Muscle of back (tissue), 13 donors: ENCODE measurements at places on chromosomes 6 and 20.

GRCh38 chr20:33622705-33623365 is 39.3 kb upstream of the C20orf144 start:
- DNase-seq: no peak

DNA sequence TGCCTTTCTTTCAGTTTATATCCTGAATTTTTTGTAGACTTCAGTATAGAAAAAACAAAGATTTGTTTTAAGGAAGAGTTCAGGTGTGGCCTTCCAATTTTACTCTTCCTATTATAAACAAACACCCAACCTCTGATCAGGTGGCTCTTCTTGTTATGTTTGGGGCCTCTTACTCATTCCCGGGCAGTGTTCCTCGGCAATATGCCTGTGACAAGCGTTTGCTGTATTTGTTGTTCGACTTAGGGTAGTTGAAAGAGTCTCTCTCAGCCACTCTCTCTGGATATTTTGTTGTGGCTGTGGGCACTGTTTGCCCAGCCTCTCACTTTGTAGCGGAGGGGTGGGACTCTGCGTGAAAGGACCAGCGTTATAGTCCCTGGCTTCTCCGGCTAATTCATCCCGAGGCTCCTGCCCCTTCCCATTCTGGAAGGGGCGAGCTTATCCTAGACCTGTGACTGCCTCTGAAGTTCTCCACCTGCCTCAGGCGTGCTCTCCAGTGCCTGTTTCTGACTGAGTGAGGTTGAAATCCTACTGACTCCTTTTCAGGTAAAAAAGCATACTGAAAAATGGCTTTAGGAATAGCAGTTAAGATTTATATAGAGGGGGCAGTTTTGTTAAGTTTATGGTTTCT is 97.4 kb downstream of the PLCB4 start:
- no peak for DNase-seq

GRCh38 chr20:43838703-43839060 is 76.0 kb upstream of the TOX2 start:
- no peak for DNase-seq

- DNase-seq: no peak
These were observed 5.9 kb downstream of the OSTM1 start for GRCh38 chr6:108068618-108069017.

GRCh38 chr6:90442366-90442765 is 144.5 kb downstream of the MAP3K7 start:
- DNase-seq: no peak

GRCh38 chr6:56906752-56907151 is 48.2 kb upstream of the BEND6 start:
- DNase-seq: no peak

- no peak for DNase-seq
These were observed 21.8 kb upstream of the LTV1 start for GRCh38 chr6:143821359-143821758.

GRCh38 chr20:35084998-35085397 is 7.6 kb downstream of the TRPC4AP start:
- no peak for DNase-seq

DNA sequence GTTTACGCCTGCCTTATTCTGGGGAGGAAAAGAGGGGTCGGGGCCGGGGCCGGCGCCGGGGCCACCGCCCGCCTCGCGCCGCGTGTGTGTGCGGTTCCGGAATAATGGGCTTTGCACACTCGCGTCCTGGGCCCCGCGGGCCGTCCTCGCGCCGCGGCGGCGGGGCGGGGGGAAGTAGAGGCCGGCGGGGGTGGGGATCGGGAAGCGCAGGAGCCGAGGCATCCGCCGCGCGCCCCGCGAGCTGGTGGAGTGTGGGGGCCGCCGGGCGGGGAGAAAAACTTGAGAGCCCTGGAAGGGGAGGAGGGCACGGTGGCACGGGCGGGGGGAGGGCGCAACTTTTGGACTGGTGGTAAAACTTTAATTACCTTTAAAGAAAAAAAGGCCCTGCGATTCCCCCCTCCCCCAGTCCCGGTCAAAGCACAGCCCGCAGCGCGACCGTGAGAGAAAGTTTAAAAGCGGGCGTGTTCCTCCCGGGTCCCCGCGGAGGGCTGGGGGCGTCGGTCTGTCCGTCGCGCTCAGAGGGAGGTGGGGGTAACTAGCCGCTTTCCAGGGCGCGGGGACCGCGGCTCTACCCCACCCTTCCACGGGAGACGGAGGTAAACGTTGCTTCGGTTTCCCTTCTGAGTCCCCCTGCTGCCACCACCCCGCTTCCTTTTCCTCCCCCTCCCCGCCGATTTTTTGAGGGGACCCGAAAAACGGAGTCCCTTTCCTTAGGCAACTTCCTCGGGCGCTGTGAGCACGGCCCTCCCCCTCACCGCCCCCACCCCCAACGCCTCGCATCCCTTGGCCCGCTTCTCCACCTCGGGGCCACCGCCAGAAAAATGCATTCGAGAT is 1.9 kb downstream of the L3MBTL3 start:
- no peak for DNase-seq

DNA sequence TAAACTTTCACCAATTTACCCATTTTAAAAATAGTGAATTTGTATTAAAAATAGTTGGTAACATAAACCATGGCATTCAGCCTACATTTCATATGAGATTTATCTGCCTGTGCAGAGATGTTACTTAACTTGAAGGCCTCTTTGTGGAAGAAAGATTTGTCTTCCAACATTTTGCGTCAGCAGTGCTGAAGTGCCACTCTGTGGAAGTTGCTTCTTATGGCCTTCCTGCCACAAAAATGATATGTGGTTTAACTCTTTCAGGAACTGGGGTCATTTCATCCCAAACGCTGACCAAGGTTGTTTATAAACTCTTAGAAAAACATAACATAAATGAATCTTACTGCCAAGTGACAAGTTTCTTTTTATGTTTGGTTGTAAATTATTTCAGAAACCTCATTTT is 246.8 kb downstream of the ARID1B start:
- DNase-seq: peak; percentile 23

DNA sequence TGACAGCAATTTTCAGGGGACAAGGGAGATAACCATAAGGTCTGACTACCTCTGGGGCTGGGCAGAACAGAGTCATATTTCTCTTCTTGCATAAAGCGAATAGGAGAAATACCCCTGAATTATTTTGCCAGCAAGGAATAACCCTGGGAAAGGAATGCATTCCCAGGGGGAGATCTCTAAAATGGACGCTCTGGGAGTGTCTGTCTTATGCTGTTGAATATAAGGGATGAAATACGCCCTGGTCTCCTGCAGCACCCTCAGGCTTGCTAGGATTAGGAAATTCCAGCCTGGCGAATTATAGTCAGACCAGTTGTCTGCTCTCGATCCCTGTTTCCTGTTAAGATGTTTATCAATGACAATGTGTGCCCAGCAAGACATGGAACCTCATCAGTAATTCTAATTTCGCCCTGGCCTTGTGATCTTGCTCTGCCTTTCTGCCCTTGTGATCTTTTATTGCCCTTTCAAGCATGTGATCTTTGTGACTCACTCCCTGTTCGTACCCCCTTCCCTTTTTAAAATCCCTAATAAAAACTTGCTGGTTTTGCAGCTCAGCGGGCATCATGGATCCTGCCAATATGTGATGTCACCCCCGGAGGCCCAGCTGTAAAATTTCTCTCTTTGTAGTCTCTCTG is 221.6 kb upstream of the HS3ST5 start:
- DNase-seq: no peak

DNA sequence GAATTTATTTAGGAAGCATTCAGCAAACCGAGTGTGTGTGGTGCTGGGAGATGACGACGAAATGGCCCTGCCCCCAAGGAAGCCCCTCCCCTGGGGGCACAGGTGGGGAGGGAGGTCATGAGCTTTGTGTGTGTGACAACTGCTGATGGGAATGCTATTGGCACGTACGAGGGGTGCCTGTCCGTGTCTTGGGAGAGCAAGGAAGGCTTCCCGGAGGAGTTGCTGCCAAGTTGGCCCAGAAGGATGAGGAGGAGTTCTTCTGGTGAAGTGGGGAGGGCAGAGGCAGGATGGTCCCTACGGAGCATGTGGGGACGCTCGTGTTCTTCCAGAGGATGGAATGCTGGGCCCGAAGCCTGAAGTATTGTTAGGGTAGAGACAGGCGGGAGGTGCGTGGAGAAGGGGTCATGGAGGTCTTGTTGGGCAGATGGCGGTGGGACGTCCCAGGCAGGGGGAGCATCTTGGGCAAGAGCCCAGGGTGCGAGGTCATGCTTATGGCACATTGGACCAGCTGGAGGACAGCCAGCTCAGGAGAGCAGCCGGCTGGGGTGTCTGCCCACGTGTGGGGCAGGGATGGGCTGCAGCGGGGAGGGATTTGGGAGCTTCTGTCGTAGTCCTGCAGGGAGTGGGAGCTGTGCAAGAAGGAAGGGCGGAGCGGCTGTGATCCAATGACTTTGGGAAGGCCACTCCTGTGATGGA is 46.1 kb downstream of the SYNJ2 start:
- DNase-seq: peak; percentile 35

- DNase-seq: no peak
These were observed 78.2 kb downstream of the ASXL1 start for GRCh38 chr20:32436142-32436861.

DNA sequence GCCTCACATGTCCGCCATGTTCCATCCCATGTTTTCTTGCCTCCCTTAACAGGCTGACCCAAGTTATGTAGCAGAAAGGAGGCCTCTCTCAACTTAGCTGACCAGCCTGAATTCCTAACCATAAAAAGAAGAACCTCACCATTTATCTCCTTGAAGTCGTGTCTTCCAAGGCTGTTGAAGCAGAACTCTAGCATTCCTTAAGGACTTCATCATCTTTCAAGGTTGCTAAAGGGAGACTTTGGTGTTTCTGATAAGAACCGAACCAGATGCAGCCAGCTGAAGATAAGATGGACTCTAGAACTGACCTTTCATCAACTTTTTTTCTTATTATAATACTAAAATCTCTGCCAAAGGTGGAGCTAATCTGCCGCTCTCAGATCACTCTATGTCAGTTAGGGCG is 571.7 kb upstream of the SLC35B3 start:
- no peak for DNase-seq

DNA sequence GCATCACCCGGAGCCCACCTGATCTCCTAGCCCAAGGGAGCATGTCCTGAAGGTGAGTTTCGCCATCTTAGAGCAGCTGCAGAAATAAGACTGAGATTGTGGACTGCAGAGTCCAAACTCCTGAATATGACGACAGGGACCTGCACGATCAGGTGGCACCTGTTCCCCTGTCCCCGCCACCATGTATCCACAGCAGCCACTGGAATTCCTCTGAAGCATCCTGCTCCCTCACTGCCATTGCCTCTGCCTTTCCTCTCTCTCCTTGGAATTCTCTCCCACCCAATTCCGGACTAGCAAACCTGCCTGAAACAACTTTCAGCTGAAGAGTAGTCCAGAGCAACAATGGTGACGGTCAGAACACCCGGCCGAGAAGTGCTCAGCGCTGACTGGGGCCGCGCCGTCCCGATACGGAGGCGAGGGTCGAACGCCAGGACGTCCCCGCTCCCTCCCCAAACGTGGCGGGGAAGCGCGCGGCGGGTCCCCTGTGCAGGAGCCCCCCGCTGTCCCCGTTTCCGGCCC is 694 bp upstream of the FAM120B start:
- DNase-seq: no peak
